ENCODE measurements at places on chromosomes 4 and X.

GRCh38 chr4:4945829-4946228 is 73.4 kb downstream of the CYTL1 start:
- DNase-seq: no peak

DNA sequence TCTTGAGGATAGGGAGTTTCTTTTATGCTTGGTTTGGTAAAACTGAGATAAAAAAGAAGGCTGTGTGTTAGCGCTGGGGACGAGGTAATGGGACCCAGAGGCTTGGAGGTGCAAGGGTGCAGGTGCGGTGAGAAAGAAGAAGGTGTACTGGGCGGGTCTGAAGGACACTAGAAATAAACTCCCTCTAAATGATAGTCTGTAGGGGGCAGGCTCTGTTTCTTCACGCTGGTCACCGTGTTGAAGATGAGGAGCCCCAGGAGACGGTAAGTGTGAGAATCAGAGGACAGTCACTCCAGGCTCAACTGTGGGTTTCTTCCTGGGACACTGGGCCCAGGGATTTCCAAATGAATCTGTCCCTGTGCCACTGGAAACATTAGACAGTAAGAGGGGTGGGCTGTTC is 131.4 kb downstream of the SORBS2 start:
- DNase-seq: no peak

GRCh38 chr4:121009578-121010478 is 62.5 kb downstream of the NDNF start:
- no peak for DNase-seq

DNA sequence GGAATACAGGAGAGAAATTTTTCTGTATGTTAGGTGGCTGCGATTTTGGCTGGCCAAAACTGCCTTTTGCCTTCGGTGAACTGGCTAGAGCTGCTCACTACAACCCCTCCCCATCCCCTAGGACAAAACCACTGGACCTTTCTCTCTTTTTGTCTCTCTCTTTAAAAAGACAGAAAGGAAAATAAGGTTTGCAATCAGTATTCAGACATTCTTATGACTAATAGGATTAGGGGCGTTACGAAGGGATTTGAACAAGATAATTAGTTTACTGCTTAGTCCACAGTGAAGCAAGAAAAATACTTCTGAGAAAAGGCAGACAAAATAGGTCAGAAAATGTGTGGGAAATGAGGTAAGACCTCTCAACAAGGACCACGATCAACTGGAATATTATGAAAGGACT is 180.4 kb downstream of the SLIT2 start:
- DNase-seq: no peak

GRCh38 chrX:12329476-12329875 is 191.2 kb downstream of the FRMPD4 start:
- DNase-seq: no peak

GRCh38 chr4:138981930-138982390 is 33.6 kb upstream of the NOCT start:
- no peak for DNase-seq

DNA sequence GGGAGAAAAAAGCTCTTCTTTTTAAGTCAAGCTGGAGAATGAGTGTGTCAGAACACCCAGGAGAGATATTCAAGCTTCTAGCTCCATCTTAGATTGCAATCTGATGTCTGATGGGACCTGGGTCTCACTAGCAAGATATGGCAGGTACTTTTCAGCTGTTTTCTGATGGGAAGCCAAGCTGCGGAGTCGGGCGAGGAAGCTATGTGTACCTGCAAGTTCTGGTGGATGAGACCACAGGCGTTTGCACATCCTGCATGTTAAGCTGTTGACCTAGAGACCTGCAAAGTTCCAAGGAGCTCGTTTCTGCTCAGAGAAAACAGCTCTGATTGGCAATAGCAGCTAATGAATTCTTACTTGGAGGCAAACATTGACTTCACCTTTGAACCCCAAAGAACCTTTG is 167.3 kb upstream of the GATB start:
- no peak for DNase-seq

- DNase-seq: no peak
These were observed 215.6 kb upstream of the PPARGC1A start for GRCh38 chr4:24105327-24106038.

DNA sequence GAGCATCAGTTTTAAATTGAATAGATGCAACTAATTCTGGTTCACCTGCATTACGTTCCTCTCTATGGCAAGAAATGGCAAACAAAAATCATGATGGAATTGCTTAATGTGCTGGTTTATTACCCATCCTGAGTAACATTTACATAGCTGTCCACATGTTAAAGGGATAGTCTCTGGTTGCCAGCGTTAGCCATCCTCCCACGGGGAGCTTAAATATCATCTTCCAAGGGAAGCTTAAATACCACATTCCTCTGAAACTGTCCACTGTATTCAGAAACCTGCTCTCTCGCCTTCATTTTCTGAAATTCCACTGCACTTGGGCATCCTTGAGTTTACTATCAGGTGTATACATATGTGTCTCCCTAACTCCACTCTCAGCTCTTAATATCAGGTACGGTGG is 586.6 kb downstream of the TLL1 start:
- DNase-seq: no peak

- no peak for DNase-seq
These were observed 146.2 kb downstream of the PRSS12 start for GRCh38 chr4:118206627-118207026.

DNA sequence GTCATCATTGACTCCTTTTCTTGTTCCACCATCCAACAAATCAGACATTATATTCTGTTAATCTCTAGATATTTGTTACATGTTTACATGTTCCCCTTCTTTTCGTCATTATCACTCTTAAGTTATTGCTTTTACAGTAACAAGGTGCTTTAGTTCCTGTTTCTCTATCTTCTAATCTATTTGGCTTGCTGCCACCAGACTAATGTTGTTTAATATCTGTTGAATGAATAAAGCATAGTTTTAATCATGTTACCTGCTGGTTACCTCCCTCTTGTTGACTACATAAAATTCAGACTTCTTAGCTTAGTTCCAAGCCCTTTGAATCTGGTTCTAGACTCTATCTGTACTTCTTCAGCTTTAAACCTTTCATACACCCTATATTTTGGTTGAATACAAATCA is 129.8 kb upstream of the TRIM2 start:
- DNase-seq: no peak

- DNase-seq: no peak
These were observed 366.9 kb upstream of the RASGEF1B start for GRCh38 chr4:81838586-81838985.

DNA sequence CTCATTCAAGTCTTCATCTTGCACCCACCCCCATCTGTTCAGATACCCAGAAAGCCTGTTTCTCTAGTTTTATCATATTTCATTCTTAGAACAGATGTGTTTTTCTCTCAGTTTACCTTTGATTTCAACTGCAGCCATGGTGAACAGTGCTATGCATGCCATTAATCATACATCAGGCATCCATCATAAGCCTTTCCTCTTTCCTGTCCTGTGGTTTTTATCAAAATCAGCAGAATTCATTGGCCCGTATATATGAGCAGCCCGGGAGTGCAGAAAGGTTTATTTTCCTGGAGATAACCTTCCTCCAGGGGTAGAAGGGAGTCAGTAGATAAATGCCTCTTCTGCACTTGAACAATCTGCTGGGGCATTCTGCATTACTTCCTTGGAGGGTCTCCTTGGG is 65.7 kb downstream of the IL21 start:
- DNase-seq: no peak

GRCh38 chrX:43328358-43328946 is 327.6 kb upstream of the MAOA start:
- DNase-seq: no peak

GRCh38 chrX:110086916-110087484 is 84.1 kb downstream of the TMEM164 start:
- DNase-seq: no peak

DNA sequence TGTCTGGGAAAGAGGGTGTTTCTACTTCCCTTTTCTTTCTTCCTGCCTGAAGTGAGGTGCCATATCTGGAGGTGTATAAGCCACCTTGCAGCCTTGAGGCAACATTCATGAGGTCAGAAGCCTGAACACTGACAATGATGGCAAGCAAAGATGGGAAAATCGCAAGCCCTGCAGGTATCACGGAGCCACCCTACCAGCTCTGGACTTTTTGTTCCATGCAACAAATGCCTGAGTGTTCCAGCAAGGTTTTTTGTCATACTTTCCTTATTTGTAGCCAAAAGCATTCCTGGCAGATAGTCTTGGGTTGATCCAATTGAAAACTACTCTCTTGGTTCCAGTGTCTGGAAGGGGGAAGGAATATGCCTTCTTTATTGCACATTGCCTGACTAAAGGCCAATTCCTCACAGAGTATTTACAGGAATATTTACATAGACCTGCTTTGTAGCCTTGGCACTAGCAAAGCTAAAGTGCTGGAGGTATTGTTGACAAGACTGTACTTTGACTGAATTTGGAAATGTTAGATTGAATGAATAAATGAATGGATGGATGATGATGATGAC is 14.4 kb upstream of the SOD3 start:
- DNase-seq: no peak

- no peak for DNase-seq
These were observed 137.3 kb upstream of the RPL34 start for GRCh38 chr4:108483079-108483478.

DNA sequence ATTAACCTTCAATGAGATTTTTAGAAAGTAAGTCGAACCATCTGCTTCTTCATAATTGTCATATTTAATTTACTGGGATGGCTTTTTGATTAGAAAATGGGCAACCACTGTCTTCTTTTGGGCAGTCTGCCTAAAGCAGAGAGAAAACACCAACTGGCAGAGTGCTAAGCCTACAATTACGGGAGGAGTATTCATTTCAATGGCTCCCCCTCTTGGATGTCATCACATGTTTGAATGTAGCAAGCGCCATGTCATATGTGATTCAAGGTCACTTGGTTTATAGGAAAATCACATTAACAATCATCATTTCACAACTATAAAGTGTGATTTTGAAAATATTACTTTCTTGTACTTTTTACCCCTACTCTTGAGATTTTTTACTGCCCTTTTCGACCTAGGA is 261.9 kb downstream of the FRMPD4 start:
- no peak for DNase-seq

GRCh38 chr4:52164116-52164515 is 113.0 kb downstream of the SPATA18 start:
- DNase-seq: no peak

- no peak for DNase-seq
These were observed 142.2 kb downstream of the SH2D1A start for GRCh38 chrX:124488412-124489161.

- DNase-seq: no peak
These were observed 930.2 kb downstream of the C4orf33 start for GRCh38 chr4:130026185-130026584.

DNA sequence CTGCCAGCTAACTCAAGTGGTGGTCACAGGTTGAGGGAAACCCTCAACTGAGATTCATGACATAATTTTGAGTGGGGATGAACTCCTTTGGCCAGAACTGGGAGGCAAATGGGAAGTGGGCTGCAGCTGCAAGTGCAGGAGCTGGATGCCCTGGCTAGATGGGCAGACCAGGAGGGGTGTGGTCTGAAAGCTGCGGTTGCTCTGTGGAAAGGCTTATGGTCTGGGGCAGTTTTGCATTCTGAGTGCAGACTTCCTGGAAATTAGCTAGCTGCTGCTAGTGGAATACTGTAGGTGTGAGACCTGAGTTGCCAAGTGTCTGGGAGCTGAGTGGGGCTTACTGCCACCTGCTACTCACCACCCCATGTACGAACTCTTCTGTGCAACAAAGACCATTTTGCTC is 52.1 kb upstream of the NAP1L2 start:
- no peak for DNase-seq

Data from amygdala (tissue), 56 donors.